Bronchial epithelial cell (primary cell): ENCODE measurements at places on chromosomes 2 and 18. TPM values are rescaled to one million over a fixed set of nuclear protein-coding genes. Genes with fewer than 3 reads are reported as not detected.

Gene CROCC2
- 0.26 TPM in 1 of 2 replicates, not detected in the other for total RNA-seq

Gene ANKRD62
- under 0.01 and 0.13 TPM in 2 replicates for total RNA-seq

Gene C2orf15
- total RNA-seq = 0.90 and 1.1 TPM in 2 replicates

Gene KIAA2012
- total RNA-seq = not detected in 2 replicates

Gene TSPYL6
- total RNA-seq = not detected in 2 replicates

Gene CCL20
- total RNA-seq = 1.5 and 3.7 TPM in 2 replicates

Gene FBLN7
- under 0.01 and 0.13 TPM in 2 replicates for total RNA-seq

Gene EIPR1
- total RNA-seq = 41.2 and 44.5 TPM in 2 replicates

Gene GKN1
- total RNA-seq = not detected in 2 replicates

Gene SCLY
- total RNA-seq = 9.1 and 12.6 TPM in 2 replicates

Gene SMAD4
- 43.7 and 64.5 TPM in 2 replicates for total RNA-seq

Gene LYG2
- not detected in 2 replicates for total RNA-seq

Gene CAVIN2
- total RNA-seq = 2.8 and 3.7 TPM in 2 replicates

Gene LOXL3
- 0.13 and 0.53 TPM in 2 replicates for total RNA-seq

Gene UGP2
- total RNA-seq = 114 and 127 TPM in 2 replicates

Gene ZNF396
- total RNA-seq = 0.79 and 2.6 TPM in 2 replicates

Gene HSPD1
- 391 and 438 TPM in 2 replicates for total RNA-seq

Gene GNLY
- total RNA-seq = not detected in 2 replicates

Gene EXOC6B
- total RNA-seq = 26.9 and 41.7 TPM in 2 replicates

Gene KCNE4
- under 0.01 and 0.26 TPM in 2 replicates for total RNA-seq

Gene EFR3B
- total RNA-seq = 0.13 TPM in 1 of 2 replicates, not detected in the other

Gene ACAA2
- 10.3 and 11.0 TPM in 2 replicates for total RNA-seq

Gene MMADHC
- total RNA-seq = 155 and 195 TPM in 2 replicates

Gene DCDC2C
- total RNA-seq = not detected in 2 replicates

Gene C2orf78
- total RNA-seq = not detected in 2 replicates

Gene RNU2-63P
- total RNA-seq = 26.9 TPM in 1 of 2 replicates, not detected in the other

Gene CFLAR
- 77.1 and 100 TPM in 2 replicates for total RNA-seq
